Osteocyte (in vitro differentiated cells): ENCODE measurements at places on chromosomes 16 and 17. TPM values are rescaled to one million over a fixed set of nuclear protein-coding genes. Genes with fewer than 3 reads are reported as not detected.

The HOXB8 gene
- total RNA-seq = not detected in 2 replicates

The MT4 gene
- total RNA-seq = not detected in 2 replicates

The SEC14L5 gene
- total RNA-seq = not detected in 2 replicates

The ABCA10 gene
- total RNA-seq = 1.7 and 1.8 TPM in 2 replicates

The UMOD gene
- not detected in 2 replicates for total RNA-seq

The MMD gene
- total RNA-seq = 9.2 and 10.3 TPM in 2 replicates
